ENCODE measurements at places on chromosomes 1 and 21.

DNA sequence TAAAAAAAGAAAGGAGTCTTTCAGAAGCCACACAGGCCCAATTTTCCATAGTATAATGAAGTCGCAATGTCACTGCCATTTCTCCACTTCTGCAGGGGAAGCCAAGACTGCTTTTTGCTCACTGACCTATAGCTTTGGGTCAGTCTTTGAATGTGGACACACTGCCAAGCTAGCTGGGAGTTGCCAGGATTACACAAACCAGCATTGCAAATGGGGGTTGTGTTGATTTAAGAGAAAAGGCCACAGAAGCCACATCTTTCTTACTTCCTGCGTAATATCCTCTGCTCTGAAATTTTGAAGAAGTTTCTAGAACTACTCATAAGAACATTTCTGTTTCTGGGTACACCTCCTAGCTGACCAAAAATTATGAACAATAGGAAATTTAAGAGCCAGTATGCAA lies 45.8 kb upstream of the SAMSN1 start:
- DNase-seq: no peak

- DNase-seq: no peak
These were observed 64.9 kb downstream of the TMEM53 start for GRCh38 chr1:44609412-44609767.

- no peak for DNase-seq
These were observed 58.4 kb downstream of the ZZZ3 start for GRCh38 chr1:77624102-77624501.

DNA sequence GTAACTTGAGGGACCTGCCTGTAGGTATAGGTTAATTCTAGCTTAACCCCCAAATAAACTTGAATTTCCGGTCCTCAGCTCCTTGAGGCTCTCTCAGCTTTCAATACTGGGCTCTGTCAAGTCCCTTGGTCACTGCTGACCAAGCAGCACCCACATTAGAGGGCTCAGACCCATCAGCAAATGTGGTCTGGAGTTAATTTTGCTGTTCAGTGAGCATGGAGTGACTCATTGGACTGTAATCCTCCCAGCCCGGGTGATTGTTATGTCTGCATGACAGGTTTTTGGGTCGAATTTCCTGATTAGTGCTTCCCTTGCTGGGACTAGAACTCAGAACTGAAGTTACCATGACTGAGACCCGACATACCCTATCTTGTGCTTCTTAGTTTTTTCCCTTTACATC lies 130.6 kb downstream of the URB2 start:
- no peak for DNase-seq

- no peak for DNase-seq
These were observed 133.5 kb upstream of the DPYD start for GRCh38 chr1:98054367-98054701.

DNA sequence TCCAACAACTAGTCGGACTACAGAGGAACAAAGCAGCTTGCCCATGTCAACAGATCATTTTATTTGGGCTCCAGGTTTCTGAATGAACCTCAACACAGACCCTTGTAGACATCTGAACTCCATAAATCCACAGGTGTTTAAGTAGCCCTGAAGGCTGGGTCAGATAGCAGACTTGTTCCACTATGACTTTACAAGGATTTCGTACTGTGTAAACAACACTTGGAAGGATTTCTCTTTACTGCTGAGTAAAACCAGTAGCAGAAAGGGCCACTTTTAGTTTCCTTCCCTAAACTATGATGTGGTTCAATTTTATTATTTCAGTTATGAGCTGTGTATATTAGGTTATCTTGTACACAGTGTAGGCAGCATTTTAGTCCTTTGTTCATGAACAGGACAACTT lies 316.4 kb upstream of the ADGRL2 start:
- DNase-seq: no peak

GRCh38 chr1:225851805-225852204 lies 30.4 kb downstream of the TMEM63A start:
- no peak for DNase-seq

DNA sequence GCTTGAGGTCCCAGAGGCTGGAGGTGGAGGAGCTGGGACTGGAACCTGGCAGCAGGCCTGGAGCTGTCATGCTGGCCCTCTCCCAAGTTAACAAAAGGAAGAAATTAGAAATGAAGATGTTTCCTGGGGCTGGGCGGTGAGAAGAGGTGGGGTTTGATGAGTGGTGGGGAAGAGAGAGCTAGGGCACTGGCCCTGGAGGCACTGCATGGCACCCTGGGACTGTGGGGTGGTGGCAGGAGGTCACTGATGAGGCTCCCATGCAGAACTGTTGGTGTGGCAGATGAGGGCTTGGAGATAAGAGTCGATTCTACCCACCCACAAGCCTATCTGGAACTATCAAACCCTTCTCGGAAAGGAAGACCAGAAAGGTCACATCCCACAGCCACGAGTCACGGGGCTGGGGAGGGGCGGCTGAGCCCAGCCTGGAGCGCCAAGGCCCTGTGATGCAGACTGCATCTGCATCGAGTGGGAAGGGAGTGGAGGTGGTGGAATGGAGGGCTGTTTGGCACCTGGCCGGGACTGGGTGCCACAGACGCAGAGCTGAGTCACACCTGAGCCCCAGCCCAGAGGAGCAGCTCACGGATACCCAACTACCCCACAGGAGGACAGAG lies 29.4 kb downstream of the MRPL37 start:
- DNase-seq: no peak

GRCh38 chr1:23576338-23577055 lies 17.2 kb upstream of the ID3 start:
- DNase-seq: no peak

DNA sequence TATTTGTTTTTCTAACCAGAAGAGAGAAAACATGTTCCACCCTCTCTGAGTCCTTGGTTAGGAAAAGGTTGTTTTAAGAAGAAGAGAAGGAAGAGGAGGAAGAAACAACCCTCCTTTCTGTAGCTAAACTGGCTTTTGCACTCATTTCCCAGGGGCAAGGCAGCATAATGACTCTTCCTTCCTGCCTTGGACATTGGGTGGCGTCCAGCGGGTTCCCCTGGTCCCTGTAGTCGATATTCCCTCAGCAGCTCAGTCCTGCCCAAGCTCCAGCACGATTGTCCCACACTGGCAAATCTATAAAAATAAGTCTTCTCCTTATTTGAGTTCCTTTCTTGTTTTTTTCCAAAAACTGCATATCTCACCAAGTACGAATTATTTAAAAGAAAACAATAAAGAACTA lies 81.2 kb downstream of the TEX35 start:
- DNase-seq: no peak

GRCh38 chr1:236516929-236517704 lies 6.7 kb upstream of the LGALS8 start:
- peak; percentile 3 for DNase-seq

GRCh38 chr1:6070450-6070974 lies 24.8 kb downstream of the KCNAB2 start:
- no peak for DNase-seq

- no peak for DNase-seq
These were observed 492.4 kb downstream of the COL11A1 start for GRCh38 chr1:102615896-102616295.

DNA sequence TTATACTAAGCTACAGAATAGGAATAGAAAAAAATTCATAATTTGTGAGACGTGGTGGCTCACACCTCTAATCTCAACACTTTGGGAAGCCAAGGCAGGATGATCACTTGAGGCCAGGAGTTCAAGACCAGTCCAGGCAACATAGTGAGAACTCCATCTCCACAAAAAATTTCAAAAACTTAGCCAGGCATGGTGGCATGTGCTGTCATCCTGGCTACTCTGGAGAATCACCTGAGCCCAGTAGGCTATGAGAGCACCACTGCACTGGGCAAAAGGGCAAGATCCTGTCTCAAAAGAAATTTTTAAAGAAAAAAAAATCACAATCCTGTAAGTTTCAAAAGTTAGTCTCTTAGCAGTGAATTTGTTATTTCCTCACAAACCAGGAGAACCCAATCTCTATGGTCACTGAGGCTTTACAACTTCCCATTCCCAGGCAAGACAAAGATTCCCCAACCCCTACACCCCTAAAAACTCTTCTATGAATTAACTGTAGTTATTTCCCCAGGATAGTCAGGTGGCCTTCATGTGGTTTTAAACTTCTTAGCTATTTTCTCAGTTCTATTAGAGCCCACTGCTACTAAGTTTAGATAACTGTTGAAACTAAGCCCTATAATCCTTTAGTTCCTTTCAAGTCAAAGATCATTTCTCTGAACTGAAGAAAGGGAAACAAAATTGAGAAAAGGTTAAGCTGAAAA lies 74.5 kb downstream of the FOXJ3 start:
- no peak for DNase-seq

DNA sequence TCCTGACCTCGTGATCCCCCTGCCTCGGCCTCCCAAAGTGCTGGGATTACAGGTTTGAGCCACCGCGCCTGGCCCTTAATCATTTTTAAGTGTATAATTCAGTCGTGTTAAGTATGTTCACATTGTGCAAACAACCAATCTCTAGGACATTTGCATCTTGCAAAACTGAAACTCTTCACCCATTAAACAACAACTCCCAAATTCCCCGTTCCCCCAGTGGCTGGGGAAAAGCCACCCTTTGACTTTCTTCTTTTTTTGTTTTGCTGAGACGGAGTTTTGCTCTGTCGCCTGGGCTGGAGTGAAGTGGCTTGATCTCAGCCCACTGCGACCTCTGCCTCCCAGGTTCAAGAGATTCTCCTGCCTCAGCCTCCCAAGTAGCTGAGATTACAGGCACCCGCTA lies 6.5 kb upstream of the THEMIS2 start:
- no peak for DNase-seq

GRCh38 chr1:232551386-232551785 lies 78.5 kb downstream of the SIPA1L2 start:
- DNase-seq: no peak

DNA sequence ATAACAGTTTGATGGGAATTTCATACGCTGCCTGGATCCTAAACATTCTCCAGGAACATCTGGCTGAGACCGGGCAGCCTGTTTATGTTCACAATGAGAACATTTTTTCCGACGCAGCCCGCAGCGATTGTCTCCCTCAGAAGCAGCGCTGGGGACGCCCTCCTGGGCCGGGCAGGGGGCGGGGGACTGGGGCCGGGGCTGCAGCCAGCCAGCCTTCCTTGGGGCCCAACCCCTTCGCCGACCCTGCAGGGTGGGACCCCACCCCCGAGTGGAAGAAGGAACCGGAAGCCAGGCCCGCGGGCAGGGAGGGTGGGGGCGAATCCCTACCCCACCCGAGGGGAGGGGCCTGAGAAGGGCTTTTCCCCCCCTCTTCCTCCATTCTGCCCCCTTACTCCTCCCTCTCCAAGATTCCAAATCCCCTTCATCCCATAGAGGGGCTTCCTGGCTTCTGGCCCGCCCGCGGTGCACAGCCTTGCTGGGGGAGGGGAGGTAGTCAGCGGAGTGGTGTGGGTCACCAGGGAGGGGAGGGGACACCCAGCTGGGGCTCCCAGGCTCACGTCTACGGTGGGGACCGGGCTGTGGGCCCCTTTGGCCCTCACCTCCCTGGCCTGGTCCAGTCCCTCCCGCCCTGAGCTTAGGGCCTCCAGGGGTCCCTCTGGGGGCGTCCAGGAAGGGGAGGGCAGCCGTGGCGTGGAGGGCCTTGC lies 60.6 kb downstream of the WNT9A start:
- DNase-seq: no peak

DNA sequence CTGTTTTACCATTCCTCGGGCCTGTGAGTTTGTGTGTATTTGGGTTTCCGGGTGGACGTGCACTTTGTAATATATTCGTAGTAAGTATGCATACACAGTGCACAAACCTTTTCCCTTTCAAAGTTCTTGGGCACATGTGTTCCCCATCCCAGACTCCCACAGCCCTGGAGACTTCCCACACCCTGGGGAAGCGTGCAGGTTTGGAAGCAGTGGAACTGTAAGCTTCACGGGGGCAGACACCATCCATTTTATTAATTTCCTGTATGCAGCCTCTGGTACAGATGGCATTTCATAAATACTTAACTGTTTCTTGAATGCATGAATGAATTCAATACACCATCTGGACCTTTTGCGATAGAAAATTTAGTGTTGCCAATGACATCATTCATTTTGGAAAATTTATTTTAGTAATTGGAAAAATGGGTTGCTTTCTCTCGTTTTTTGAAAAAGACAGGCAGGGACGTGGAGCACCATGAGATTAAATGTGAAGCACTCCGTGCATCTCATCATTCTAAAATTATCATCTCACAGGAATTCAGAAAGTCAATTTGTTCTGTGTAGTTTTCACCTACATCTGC lies 10.8 kb downstream of the ETS2 start:
- DNase-seq: no peak

DNA sequence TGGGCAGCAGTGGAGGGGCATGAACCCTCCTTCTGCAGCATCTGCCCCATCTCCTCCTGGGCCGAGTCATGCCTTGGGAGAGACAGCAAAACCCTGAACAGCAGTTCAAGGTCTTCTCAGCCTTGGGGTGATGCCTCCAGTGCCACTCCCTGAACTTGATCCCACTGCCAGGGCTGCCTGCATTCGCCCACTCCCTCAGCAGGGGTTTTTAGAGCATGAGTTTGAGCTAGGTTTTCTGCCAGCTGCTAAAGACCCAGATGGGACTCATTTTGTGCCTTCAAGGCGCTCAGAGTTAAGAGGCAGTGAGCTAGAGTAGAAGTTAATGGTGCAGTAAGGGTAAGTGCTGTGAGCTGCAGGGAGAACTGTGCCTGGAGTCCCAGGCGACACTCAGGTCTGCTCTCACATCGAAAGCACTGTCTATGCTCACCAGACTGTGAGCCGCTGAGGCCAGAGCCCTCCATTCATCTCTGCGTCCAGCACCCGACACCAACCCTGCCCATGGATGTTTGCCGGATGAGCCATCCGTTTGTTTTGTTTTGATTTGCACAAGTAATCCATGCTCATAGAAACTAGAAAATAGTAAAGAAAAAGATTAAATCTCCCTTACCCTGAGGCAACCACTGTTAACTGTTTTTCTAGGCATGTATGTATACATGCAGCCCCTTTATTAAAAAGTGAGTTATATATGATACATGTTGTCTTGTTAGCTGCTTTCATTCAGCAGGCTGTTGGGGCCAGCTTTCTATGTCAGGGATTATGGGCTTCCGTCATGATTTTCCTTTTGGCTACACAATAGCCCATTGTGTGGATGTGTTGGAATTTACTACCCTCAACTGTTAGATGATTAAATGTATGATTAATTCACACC lies 67.8 kb downstream of the VPS26C start:
- DNase-seq: no peak

GRCh38 chr1:98870959-98871903 lies 133.4 kb downstream of the PLPPR5 start:
- DNase-seq: no peak

All from NCI-H526 treated with DMSO at 0.1 percent for 48 hours (cell line).